ENCODE measurements at places on chromosomes 1 and 21.

- DNase-seq = no peak
Measured at GRCh38 chr1:94118471-94118870, 2.5 kb downstream of the ABCA4 start.

GRCh38 chr1:41803656-41804055, 115.1 kb downstream of the HIVEP3 start:
- DNase-seq = no peak

DNA sequence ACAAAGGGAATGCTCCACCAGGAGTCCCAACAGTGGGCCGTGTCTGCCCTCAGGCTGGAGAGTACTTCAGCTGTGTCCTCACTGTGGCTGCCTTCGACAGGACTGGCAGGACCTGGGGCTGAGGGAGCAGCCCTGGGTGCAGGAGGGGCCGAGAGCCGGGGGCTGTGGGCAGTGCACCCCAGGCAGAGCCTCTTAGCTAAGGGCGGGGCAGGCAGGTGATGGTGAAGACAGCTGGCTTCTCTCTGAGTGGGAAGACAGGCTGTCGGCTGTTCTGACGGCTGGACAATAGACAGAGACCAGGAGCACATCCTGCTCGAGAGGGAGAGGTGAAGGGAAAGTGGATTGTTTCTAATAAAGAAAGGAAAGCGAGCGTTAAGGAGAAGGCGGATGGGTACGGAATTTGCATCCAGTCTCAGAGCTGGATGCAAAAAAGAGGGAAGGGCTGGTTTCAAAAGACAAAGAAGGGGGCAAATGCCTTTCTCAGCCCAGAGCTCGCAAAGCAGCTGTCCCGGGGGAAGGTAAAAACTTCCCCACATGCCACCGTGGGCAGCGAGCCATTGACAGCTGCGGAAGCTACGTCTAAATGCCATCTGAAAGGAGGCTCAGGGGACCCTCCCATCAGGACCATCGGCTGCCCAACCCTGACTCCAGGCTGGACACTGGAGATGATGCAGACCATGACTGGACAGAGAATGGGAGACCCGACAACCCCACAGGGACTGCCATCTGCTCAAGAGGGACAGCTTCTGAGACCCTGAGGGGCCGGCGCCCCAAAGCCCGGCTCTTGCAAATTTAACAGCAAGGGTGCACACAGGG, 92.0 kb downstream of the STUM start:
- peak; percentile 59 for DNase-seq

DNA sequence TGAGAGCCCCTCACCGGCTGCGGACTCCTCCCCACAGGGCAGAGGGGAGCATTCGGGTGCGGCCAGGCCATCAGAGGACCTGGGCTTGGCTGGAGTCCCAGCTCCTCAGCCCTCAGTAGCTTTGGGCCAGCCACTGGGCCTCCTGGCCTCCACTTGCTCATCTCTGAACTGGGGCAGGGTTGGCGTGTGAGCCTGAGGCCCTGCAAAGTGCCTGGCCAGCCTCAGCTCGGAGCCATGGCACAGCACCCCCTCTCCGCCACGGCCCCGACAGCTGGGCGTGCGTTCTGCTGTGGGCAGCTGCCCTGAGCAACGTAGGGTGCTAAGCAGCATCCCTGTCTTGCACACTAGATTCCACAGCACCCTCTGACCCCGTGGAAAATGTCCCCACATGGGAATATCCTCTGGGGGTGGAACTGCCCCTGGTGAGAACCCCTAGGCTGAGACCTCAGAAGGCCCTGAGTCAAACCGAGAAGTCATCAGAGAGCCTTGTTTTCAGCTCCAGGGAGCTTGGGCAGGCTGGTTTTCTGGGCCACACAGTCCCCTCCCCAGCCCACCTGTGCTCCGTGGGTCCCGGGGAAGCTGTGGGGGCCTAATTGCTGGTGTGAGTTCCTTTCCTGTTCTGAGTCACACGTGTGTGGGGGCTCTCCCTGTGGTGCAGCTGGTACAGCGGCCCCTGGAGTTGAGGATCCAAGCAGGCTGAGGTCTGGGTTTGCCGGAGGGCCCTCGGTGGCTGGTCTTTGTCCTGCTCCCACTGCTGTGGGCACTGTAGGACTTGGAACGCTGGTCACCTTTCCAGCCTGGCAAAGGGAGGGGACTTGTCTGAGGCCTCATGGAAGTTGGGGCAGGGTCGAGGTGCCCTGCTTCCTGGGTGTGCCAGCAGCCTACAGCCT, 24.5 kb downstream of the TP73 start:
- DNase-seq = peak; percentile 57

DNA sequence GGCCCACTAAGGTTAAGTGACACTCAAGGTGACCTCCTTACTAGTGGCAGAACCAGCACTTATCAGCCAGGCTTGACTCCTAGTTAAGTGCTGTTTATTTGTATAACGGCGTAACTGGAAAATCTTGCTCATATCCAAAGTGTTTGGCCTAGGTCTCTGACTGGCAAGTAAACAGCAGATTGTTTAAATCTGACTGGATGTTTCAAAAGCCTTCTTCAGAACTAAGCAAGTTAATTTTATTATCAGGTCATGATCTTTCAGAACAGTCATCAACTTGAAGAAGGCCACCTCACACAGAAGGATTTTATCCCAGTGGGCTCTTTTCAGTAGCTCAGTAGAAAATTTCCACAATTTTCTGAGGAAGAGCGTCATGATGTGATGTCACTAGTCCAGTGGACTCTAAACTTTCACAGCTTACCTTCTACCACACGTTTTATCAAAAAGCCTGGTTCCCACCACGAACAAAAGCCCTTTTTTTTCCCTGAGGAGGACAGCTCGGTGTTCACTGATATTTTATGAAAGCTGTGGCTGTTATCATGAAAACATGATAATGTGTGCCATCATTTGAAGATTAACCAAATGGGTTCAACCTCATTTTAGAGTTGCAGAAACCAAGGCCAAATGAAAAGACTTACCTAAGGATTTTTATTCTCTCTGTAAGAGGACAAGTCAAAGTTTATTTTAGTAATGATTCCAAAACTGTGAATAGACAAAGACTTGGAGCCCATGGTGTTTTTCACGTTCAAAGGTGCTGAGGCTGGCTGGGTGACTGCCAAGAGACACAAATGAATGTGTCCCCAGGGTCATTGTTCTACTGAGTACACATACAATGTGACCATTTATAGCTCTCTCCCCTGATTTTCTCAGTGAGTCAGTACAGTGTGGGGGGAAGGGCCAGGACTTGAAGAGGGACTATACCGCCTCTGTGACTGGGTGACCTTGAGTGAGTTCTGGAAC, 9.1 kb downstream of the SGIP1 start:
- DNase-seq = no peak

GRCh38 chr1:100383743-100384405, 31.6 kb downstream of the CDC14A start:
- DNase-seq = no peak

GRCh38 chr1:78003882-78004718, 639 bp upstream of the DNAJB4 start:
- peak; percentile 25 for DNase-seq

GRCh38 chr1:170823120-170823519, 112.2 kb upstream of the MROH9 start:
- no peak for DNase-seq

GRCh38 chr21:39439232-39439631, 6.3 kb downstream of the LCA5L start:
- no peak for DNase-seq

GRCh38 chr1:192587386-192588266, 12.1 kb downstream of the RGS1 start:
- no peak for DNase-seq

DNA sequence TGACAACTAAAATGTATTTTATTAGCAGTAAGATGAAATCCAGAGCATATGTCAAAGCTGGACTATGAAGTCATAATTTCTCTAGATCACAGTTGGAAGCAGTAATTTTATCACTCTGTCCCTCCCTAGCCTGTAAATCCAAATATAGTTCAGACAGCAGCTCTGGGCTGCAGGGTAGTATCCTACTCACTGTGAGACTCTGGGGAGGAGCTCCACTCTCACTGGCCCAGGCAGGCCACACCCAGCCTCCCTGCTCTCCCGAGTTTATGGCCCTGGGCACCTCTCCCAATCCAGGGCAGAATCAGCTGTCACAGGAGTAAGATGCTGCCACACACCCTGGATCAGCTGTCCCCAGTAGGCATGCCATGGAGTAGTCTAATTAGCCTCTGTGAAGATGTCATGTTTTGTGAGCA, 131.1 kb downstream of the HLCS start:
- DNase-seq = no peak

DNA sequence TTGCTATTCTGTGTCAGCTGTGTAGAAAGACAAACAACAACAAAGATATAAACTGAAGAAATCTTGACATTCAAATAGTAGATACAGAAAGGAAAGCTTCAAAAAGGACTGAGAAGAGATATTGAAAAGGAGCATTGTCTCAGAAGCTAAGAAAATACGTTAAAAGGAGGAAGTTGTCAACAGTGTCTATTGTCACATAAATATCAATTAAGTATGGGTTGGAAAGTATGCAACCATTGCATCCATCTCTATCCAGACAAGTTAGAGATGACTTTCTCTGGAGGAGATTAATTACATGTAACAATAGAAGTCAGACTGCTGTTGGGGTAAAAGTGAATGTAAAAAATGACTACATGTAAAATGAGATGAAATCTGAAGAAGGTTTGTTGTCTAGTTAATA, 29.7 kb upstream of the BRINP3 start:
- no peak for DNase-seq

DNA sequence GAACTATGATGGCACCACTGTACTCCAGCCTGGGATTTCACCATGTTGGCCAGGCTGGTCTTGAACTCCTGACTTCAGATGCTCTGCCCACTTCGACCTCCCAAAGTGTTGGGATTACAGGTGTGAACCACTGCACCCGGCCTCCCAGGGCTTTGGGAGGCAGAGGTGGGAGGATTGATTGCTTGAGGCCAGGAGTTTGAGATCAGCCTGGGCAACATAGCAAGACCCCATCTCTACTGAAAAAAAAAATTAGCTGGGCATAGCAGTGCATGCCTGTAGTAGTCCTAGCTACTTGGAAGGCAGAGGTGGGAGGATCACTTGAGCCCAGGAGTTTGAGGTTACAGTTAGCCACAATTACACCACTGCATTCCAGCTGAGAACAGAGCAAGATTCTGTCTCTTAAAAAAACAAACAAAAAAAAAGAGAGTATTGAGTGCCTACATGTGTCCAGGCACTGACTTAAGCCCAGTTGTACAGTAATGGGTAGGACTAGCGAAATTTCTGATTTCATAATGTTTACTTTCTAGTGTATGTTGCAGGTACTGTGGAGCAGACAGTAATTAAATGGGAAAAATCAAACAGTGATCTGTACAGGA, 4.2 kb downstream of the MANEAL start:
- DNase-seq = no peak

- DNase-seq = no peak
Measured at GRCh38 chr1:160243767-160244166, 18.6 kb downstream of the DCAF8 start.
